ENCODE measurements at places on chromosomes 1 and 21. TPM values are rescaled to one million over a fixed set of nuclear protein-coding genes. Genes with fewer than 3 reads are reported as not detected.
A peak's percentile ranks its signal among the peaks of the same experiment; 100 is the strongest.

Gene PLA2G2F
- not detected for total RNA-seq

Gene FDPS
- 81.6 TPM for total RNA-seq

Gene MNDA
- 11.5 TPM for total RNA-seq

Gene SYT14
- 11.3 TPM for total RNA-seq

Gene STYXL2
- total RNA-seq, result 1.0 TPM

Gene AMPD1
- total RNA-seq, result not detected

Gene PPIAL4G
- total RNA-seq, result 0.12 TPM

GRCh38 chr21:41277196-41277595 is 39.4 kb upstream of the FAM3B start:
- no peaks in the 10 kb centered on the region for H3K36me3 ChIP-seq
- no peaks in the 10 kb centered on the region for H3K27me3 ChIP-seq
- no peak for DNase-seq
- no peak overlapping the region for H3K4me3 ChIP-seq

- peak; percentile 88 for DNase-seq
- no peaks in the 10 kb centered on the region for H3K27me3 ChIP-seq
- H3K36me3 ChIP-seq, result no peaks in the 10 kb centered on the region
- H3K27ac ChIP-seq, result no peak overlapping the region
- H3K4me3 ChIP-seq, result no peak overlapping the region
Observed at GRCh38 chr1:151314137-151314875, 12.9 kb downstream of the PI4KB start.

DNA sequence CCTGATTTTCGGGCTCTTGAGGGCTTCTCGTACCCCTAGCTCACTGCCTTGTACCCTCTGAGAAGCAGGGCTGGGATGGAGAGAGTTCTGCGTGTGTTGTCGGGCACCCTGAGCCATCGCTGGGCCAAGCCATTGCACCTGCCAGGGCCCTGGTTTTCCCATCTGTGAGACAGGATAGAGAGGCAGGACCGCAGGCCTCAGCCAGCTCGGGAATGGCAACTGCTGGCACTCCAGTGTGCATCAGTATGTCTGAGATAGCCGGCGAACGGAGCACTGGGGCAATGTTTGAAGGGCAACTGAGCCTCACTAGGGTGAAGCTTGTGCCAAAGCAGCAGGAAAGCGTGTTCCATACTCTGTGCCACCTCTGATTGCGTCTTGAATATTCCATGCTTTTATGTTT is 66.9 kb downstream of the TENT5C start:
- H3K27me3 ChIP-seq, result no peaks in the 10 kb centered on the region
- H3K4me1 ChIP-seq, result peaks cover 10% of the 10 kb centered on the region
- no peaks in the 10 kb centered on the region for H3K36me3 ChIP-seq
- H3K4me3 ChIP-seq, result no peak overlapping the region
- DNase-seq, result no peak

- no peak overlapping the region for H3K27ac ChIP-seq
- no peaks in the 10 kb centered on the region for H3K36me3 ChIP-seq
- no peaks in the 10 kb centered on the region for H3K27me3 ChIP-seq
Observed at GRCh38 chr1:3027611-3028371, 6.5 kb downstream of the ACTRT2 start.

GRCh38 chr1:25796811-25797458 is 3.1 kb upstream of the SELENON start:
- H3K36me3 ChIP-seq, result no peaks in the 10 kb centered on the region
- H3K4me3 ChIP-seq, result no peak overlapping the region
- H3K27ac ChIP-seq, result no peak overlapping the region
- peaks cover 12% of the 10 kb centered on the region for H3K4me1 ChIP-seq
- no peaks in the 10 kb centered on the region for H3K27me3 ChIP-seq

- peaks cover 7% of the 10 kb centered on the region for H3K4me1 ChIP-seq
- no peak for DNase-seq
- H3K27ac ChIP-seq, result no peak overlapping the region
- H3K4me3 ChIP-seq, result no peak overlapping the region
- no peaks in the 10 kb centered on the region for H3K36me3 ChIP-seq
Observed at GRCh38 chr1:200072636-200073285, 45.3 kb downstream of the NR5A2 start.

GRCh38 chr1:158149175-158149574 is 31.5 kb upstream of the CD1D start:
- no peaks in the 10 kb centered on the region for H3K27me3 ChIP-seq
- peak overlapping the region; percentile 39 for H3K4me3 ChIP-seq
- DNase-seq, result peak; percentile 28

- no peaks in the 10 kb centered on the region for H3K4me1 ChIP-seq
- no peak overlapping the region for H3K4me3 ChIP-seq
- no peak overlapping the region for H3K27ac ChIP-seq
- H3K27me3 ChIP-seq, result no peaks in the 10 kb centered on the region
- no peaks in the 10 kb centered on the region for H3K36me3 ChIP-seq
Observed at GRCh38 chr1:85179522-85179921, 21.3 kb downstream of the SYDE2 start.

GRCh38 chr21:34722684-34723300 is 54.0 kb downstream of the CLIC6 start:
- H3K27ac ChIP-seq, result no peak overlapping the region
- no peak overlapping the region for H3K4me3 ChIP-seq
- no peaks in the 10 kb centered on the region for H3K27me3 ChIP-seq
- peak; percentile 36 for DNase-seq
- no peaks in the 10 kb centered on the region for H3K36me3 ChIP-seq

DNA sequence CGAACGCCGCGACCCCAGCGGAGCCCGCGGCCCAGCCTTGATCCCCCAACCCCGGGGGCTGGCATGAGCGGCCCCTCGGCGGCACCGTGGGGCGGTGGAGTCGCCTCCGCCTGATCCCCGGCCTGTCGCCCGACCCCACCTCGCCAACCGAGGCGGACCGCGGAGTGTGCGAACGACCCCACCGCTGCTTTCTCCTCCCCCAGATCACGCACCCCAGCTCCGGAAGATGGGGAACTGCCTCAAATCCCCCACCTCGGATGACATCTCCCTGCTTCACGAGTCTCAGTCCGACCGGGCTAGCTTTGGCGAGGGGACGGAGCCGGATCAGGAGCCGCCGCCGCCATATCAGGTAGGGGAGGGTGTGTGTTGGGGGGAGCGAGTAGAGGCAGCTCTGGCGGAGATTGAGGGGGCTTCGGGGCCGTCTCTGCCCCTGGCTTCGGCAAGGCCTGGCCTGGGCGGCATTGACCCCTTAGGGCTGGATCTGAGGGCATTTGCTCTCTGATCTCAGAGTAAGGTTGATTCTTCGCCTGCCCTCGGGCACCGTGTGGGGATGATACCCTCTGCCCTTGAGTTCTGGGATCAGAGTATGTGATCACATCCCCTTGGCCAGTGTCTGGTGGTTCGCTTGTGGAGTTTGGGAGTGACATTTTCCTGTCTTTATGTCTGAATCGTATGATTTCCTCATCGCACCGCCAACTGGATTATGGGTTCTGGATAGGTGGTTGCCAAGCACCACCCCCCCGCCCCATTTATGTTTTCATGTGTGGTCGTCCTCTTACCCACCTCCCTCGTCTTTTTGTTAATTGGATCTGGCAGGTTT is 668 bp downstream of the RNF11 start:
- no peaks in the 10 kb centered on the region for H3K27me3 ChIP-seq
- peaks cover 28% of the 10 kb centered on the region for H3K4me1 ChIP-seq
- DNase-seq, result peak; percentile 60
- H3K27ac ChIP-seq, result peak overlapping the region; percentile 98

- H3K27ac ChIP-seq, result no peak overlapping the region
- no peak for DNase-seq
- no peaks in the 10 kb centered on the region for H3K4me1 ChIP-seq
- H3K4me3 ChIP-seq, result no peak overlapping the region
- H3K36me3 ChIP-seq, result no peaks in the 10 kb centered on the region
Observed at GRCh38 chr1:240619906-240620621, 8.1 kb upstream of the GREM2 start.

GRCh38 chr1:204505674-204506200 is 10.5 kb upstream of the MDM4 start:
- peak overlapping the region; percentile 95 for H3K27ac ChIP-seq
- peak overlapping the region; percentile 63 for H3K4me3 ChIP-seq
- DNase-seq, result no peak

All from testis (tissue), 5 donors.